Progenitor cell of endocrine pancreas (in vitro differentiated cells): ENCODE measurements at places on chromosomes 1 and 21.

DNA sequence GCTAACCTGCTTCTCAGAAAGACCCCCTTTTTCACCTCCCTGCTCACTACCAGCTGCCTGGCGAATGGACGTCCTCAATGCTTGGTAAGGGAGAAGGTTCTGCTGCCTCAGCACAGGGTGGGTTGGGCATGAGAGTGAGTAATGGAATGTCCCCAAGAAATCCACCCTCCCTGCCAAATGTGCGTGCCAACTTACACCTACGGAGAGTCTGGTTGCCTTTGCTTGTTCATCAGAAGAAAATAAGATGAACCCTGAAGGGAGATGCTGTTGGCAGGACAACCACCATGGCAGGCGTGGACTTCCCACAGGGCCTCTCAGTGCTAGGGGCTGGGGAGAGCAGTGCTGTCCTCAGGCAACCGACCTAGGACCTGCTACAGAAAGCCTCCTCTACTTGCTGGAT, 106.0 kb downstream of the XCL2 start:
- no peak for DNase-seq

DNA sequence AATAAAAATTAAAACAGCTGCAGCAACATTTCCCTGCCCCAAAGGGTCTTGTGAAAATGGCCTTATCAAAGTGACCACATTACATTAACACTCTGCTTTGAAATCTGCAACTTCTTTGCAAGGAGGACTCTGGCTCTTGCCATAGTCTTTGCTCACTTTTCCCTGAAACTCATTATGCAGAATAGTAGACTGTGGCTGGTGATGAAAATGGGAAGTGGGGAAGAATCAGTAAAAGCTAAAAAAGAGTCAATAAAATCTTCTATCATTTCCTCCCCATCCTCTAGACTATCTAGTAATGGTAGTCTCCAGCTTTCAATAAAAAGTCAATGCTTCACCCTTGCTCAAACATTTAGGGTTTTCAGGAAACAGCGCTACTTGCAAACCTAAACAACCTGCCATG, 18.6 kb upstream of the NUP133 start:
- no peak for DNase-seq

GRCh38 chr1:240046000-240046399, 45.7 kb upstream of the FMN2 start:
- no peak for DNase-seq

- DNase-seq: no peak
These were observed 45.1 kb downstream of the MT1HL1 start for GRCh38 chr1:236959112-236959511.

GRCh38 chr1:192849011-192849410, 40.2 kb downstream of the RGS2 start:
- DNase-seq: no peak

- DNase-seq: no peak
These were observed 213.8 kb downstream of the URB2 start for GRCh38 chr1:229839800-229840199.

DNA sequence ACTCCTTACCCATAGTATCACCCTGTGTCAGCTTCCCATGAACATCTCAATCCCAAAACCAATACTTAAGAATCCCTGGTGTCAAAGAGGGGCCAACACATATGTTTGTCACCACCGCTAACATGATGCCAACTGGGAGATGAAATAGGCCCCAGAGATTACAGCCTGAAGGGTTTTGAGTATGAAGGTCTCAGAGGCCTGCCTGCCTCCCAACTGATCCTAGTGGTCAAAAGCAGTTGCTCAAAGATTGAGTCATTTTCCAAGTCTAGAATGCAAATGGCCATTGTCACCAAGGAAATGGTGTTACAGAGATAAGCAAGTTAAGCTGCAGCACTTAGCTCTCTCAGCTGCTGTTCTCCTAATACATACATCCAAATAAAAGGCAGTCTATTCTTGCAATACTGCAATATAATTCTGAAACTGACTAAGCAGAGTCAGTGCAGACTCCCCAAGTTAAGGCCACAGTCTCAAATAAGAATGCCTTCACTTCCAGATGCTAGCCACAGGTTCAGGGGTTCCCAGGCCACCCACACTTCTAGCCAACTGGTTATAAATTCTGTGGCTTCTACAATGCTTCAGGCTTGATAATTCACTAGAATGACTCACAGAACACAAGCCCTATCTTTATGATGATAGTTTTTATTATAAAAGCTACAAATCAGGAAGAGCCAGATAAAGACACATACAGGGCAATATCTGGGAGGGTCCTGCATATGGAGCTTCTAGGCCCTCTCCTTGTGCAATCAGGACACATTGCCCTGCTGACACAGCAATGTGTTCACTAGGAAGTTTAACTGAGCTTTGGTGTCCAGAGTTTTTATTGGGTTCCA, 18.7 kb downstream of the DUSP10 start:
- DNase-seq: no peak

DNA sequence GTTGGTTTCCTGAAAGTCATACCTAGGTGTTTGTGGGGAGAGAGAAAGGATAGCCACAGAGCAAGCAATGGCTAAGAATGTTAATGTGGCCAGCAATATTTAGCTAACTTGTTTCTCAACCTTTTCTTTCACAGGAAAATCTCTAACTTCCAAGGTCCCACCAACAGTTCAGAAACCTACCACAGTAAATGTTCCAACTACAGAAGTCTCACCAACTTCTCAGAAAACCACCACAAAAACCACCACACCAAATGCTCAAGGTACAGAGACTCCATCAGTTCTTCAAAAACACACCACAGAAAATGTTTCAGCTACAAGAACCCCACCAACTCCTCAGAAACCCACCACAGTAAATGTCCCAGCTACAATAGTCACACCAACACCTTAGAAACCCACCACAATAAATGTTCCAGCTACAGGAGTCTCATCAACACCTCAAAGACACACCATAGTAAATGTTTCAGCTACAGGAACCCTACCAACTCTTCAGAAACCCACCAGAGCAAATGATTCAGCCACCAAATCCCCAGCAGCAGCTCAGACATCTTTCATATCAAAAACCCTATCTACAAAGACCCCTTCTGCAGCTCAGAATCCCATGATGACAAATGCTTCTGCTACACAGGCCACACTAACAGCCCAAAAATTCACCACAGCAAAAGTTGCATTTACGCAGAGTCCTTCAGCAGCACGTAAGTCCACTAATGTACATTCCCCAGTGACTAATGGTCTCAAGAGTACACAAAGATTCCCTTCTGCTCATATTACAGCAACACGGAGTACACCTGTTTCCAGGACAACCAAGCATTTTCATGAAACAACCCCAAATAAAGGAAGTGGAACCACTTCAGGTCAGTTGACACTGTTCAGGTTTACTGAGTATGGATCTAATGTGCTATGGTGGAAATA, 15.3 kb downstream of the CD55 start:
- DNase-seq: no peak

- no peak for DNase-seq
These were observed 389.2 kb downstream of the PLPP3 start for GRCh38 chr1:56189946-56190805.

DNA sequence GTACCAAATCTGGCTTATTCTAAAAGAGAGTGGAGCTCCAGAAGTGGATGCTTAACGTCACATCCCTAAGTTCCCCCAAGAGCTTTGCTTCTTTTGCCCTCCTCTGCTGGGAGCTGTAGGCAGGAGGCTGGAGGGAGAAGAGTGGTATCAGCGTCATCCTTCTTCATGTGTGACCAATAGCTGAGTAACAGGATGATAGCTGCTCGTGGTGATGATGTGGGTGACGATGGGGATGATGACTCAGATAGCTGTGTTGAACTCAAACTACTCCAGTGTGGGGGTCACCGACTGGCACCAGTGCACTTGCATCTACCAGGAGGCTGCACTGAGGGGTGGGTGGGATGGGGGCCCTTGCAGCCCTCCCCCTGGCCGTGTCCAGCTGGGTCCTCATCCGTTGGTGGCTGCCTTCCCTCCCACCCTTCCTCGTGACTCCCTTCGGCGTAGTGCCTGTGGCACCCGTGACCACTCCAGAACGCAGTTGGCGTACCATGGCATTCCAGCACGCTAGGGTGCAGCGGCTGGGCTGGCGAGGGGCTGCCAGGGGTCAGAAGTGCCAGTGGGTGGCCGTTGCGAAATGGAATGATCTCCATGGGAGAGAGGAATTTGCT, 1.1 kb downstream of the IGFN1 start:
- DNase-seq: no peak

DNA sequence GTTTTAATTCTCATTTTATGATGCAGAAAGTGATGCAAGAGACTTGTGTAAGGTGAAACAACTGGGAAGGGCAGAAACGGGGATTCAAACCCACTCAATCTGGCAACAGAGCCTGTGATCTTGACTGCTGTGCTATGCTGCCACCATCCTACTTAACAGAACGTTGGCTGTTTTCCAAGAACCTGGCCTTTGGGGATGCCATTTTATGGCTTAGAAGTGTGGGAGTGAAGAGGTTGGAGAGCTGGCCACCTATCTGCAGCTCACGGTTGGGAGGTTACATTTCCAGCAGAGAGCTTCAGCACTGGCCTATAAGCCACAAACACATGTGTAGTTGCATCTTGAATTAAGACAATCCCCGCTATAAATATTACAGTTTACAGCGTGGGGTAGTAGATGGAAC, 235.3 kb downstream of the PRDM2 start:
- DNase-seq: no peak

- no peak for DNase-seq
These were observed 207.1 kb downstream of the NUF2 start for GRCh38 chr1:163528710-163529348.

DNA sequence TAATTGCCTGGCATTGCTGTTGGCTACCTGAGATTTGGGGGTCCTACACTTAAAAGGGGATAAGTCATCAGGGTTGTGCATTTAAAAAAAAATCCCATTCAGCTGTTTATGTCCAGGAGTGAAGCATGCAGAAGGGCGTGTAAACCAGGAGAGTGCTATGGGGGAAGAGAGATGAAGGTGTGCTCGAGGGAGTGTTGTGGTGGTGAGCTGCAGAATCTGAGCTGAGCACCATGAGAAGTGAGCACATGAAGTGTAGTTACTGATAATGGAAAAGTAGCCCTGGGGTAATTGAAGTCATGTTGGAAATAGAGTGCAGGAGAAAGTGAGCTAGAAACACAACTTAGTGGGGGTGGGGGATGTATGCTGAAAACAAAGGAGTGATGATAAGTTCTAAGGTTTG, 705 bp downstream of the FCRL1 start:
- DNase-seq: no peak
